ENCODE measurements at places on chromosomes 7 and 10.

DNA sequence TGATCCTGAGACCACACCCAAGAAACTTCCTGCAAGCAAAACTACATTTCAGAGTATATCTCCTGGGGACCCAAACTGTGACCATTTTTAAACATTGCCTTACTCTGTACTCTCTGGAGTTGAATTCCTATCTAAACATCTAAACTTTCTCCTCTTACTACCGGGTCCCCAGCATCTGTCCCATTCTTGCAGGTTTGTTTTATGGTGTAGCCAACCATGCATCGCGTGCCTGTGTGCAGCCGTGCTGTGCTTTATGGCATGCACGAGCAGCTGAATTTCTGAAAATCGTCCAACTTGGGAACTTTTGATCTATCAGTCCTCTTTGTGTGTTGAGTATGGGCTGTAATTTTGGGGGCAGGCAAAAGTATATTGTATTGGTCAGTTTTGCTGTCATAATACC lies 423.8 kb upstream of the DPP6 start:
- DNase-seq: no peak

DNA sequence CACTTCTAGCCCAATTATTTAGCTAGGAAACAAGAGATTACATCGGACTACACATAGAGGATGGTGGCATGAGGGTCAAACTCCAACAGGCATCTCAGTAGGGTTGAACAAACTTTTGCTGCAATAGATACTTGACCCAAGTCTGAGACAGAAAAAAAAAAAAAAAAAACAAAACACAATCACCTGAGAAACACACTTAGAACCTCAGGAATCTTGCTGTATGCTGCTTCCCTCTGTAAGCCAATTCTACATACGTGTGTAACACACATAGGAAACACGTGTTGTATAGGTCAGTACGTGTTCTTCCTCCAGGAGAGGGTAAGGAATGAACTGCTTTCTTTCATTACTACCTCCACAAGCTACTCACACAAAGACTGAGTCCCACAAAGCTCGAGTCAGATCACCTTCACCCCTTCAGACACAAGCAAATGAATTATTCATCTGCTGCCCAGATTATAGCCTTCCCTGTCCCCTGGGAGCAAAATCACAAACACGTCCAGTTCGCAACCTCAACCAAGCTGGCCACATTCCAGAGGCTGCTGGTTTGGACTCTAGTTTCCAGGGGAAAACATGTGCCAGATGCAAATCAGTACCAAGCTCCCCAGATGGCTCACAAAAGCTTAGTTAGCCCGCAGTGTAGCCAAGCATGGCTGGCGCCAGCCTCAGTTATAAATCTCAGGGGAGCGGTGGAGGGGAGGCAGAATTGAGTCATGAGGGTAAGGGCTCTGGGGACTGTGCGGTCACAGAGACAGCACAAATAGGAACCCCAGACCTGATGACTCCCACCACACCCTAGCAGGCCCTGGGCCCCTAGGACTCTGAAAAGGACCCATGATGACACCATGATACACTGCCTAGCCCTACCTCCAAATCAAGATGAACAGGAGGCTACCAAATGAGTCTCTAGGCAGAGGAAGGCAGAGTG lies 15.1 kb downstream of the PSAP start:
- DNase-seq: no peak

DNA sequence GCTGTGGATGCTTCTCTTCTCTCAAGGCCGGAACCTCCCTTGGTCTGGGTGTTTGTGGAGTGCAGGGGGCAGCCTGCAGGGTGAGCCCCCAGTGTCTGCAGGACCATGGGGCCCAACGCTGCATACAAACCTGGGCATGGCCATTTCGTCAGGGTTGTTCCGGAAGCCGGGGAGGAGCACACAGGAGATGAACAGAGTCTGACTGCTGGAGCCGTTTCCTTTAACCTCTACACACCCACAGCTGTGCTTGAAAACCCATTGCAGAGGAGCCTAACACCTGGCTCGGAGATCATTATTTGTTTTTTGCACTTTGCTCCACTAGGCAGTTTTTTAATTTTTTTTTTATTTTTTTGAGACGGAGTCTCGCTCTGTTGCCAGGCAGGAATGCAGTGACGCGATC lies 167.6 kb upstream of the INSYN2A start:
- no peak for DNase-seq

DNA sequence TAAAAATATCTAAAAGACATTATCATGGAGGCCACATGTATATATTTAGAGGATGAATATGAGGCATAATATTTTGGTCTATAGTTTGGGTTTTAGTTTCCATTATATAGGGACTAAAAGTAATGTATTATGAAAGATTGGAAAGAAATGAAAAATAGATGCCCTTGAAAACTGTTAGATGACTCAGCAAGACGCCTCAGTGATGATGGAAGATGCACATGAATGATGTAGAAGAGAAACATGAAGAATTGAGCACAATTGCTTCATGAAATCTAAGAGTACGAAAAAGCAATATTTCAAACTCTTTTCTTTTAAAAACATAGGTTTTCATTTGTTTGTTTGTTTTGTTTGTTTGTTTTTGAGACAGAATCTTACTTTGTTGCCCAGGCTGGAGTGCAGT lies 89.8 kb downstream of the ARL4A start:
- no peak for DNase-seq

DNA sequence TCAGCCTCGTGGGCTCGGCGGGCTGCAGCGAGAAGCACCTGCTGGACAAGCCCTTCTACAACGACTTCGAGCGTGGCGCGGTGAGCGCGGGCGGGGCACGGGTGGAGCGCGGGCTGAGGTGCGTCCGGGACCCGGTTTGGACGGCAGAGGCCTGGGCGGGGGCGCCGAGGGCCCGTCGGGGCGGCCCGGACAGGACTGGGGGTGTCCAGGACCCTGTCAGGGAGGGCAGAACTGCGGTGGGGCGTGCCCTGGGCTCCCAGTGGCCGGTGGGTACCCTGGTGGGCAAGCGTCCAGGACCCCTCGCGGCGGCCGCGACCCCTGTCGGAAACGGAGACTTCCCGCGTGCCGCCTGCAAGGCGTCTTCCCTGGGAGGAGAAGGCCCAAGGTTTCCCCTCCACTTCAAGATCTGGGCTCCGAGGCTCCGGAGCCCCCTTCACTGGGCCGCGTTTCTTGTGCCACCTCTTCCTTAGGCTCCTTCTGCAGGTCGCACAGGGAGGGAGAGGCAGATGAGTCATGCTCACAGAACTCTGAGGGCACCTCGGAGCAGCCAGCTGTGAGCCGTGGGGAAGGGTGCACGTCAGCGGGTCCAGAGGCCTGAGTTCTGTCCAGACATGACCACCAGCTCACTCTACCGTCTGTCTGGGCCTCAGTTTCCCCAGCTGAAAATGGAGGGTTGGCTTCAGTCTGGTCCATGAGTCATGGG lies 485 bp downstream of the ALOX5 start:
- DNase-seq: no peak

DNA sequence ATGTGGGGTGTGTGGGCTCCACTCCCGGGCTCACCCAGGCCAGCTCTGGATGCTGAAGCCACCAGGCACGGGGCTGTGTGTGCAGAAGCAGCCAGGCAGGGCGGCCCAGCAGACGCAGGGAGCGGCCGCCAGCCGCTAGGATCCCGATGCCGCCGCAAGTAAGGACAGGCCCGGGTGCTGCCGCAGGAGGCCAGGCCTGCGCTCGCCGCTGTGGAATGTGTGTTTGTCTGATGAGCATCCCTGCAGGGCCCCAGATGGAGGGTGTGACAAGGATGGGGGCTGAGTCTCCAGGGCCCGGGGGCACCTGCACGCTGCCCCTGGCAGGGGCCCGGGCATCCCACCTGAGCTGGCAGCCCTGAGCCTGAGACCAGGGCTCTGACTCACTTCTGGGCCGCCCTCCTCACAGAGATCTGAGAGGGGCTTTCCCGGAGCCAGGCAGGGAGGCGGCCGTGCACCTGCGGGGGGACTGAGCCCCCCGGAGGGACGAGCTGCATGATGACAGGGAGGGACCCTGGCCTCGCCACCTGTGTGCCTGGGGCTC lies 101.5 kb downstream of the FOXL3 start:
- no peak for DNase-seq

DNA sequence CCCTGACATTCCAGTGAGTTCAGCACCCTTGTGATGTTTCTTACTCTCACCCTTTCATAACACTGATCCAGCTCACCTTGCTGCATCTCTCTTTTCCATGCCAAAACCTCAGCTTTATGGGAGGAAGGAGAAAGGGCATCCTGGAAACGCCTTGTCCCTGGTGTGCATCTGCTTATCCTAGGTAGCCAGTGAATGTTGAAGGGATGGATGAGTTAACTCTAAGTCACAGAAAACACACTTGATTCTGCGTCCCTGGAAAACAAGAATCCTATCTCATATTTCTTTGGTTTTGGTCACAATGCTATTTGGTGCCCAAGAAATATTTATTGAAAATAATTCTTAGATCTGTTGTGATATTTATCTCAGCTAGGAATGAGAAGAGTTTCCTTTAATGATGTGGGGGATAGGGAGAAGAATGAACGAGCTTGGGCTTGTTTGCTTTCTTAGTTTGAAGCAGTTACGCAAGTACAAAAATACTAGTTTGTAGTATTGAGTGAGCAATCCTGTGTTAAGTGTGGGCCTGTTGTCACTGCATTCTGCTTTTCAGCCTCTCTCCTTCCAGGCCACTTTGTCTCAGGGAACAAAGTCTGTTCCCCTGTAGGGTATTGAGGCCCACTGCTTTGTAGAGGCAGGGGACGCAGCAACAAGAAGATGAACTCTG lies 126.5 kb downstream of the ARID5B start:
- DNase-seq: no peak

DNA sequence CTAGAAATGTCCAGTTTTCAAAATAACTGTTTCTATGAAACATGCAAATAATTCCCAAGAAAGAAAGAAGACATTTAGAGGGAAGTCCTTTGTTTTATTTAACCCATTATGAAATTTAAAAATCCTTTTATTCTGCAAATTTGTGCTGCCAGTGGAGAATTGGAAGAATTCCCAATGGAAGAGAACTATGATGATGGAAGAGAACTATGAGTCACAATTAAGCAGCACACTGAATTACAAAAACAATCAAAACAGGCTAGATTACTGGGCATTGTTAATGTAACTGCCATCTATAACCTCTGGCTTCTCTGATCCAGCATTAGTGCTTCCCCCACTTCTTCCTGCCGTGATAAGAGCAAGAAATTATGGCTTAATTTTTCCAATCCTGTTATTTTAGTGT lies 126.2 kb upstream of the FEZF1 start:
- no peak for DNase-seq

- no peak for DNase-seq
These were observed 31.6 kb downstream of the ADRA2A start for GRCh38 chr10:111108441-111108840.

DNA sequence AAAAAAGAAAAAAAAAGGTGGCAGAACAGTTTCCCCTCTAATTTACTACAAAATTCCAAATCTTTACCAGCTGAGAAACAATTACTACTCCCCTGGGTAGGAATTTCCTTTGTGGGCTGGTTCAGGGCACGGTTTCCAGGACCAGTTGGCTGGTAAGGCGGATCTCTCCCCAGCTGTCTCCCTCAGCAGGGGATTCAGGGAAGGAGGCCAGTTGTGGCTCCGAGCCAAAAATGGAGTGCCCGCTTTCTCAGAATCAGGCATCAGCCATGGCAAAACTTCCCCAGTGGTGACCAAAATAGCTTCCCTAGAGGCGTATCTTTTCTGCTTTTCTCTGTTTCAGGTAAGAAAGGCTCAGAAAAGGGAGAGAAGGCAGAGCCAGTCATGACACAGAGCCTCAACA lies 91.2 kb downstream of the ZNF22 start:
- no peak for DNase-seq

- DNase-seq: no peak
These were observed 89.9 kb upstream of the CAPZA2 start for GRCh38 chr7:116772423-116772863.

Measured in cortex of kidney (tissue), 1 donor.